Lung microvascular endothelial cell (primary cell): ENCODE measurements at places on chromosomes 4 and X. TPM values are rescaled to one million over a fixed set of nuclear protein-coding genes. Genes with fewer than 3 reads are reported as not detected.
A peak's percentile ranks its signal among the peaks of the same experiment; 100 is the strongest.

GRCh38 chrX:148572337-148572736 is 71.9 kb downstream of the AFF2 start:
- no peak for DNase-seq

DNA sequence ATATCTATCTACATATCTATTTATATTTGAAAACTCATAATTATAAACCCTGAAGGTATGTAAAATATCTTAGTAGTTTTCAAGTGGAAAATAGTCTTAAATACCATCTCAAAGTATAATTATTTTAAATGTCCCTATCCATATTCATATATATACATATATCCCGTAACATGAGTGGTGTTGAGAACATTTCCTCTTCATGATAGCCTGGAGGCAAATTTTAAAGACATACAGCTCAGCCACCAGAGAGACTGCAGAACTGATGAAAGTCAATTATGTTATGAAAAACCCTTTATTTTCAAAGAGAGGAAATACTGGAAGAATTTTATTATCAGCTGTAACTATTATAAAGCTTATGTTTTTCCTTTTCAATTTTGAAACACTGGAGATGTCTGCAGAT is 1806.7 kb upstream of the PCDH7 start:
- DNase-seq = no peak

GRCh38 chr4:2750719-2751605 is 5.2 kb downstream of the TNIP2 start:
- DNase-seq = no peak

GRCh38 chr4:6984612-6985425 is 58.4 kb upstream of the TADA2B start:
- DNase-seq = no peak

DNA sequence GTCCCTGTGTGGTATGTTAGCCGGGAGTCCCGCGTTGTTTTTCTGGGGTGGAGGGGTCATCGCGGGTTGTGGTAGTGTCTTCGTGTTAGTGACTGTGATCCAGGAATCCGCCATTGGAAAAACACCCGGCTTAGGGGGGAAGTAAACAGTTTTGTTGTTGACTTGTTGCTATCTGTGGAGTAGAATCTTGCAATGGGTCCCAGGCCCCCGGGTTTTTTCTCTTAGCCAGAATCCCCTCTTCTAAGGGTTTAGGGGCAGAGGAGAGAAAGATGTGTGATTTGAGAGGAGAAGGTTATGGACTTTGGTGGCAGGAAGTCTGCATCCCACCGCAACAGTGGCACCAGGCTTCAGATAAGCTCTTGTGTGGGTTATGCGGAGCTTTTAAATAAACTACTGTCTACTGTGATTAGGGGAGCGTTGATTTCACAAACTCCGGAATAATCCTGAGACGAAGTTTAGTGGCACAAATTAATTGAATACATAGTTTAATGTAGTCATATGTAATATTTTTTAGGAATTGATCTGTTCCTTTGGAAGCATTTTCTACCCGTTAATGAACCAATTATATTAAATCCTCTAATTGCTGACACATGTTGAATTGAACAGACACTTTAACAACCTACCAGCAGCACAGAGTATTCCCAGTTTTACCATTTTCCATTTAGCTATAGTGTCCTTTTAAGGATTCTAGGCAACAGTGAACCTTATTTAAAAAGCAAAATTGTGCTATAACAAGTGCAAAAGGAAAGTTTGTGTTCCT is 1.4 kb downstream of the DDX3X start:
- DNase-seq = peak; percentile 45

- peak; percentile 55 for DNase-seq
These were observed 94.7 kb upstream of the NAP1L5 start for GRCh38 chr4:88792268-88792781.

GRCh38 chr4:73309211-73309610 is 50.6 kb upstream of the ANKRD17 start:
- no peak for DNase-seq

DNA sequence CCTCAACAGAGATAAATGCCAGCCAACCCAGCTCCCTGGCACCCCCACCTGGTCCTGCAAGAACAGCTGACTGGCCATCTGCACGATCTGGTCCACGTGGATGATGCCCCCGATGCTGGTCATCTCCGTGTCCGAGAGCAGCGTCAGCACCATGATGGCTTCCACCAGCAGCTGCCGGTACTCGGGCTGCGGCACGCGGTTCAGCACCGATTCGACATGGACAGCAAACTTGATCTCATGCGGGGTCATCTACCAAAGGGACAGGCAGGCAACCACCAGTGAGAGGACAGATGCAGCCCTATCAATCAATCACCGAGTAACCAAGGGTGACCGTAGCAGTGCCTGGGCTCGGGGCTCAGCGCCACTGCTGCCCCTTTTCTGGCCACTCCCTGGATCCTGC is 89.8 kb downstream of the PHKA2 start:
- DNase-seq = no peak

- peak; percentile 88 for DNase-seq
These were observed 55.3 kb downstream of the SOD3 start for GRCh38 chr4:24850674-24851073.

- DNase-seq = no peak
These were observed 40.1 kb upstream of the RPA4 start for GRCh38 chrX:96843566-96843965.

GRCh38 chrX:133726211-133726630 is 259.2 kb downstream of the GPC3 start:
- DNase-seq = no peak

- no peak for DNase-seq
These were observed 13.8 kb downstream of the RAB28 start for GRCh38 chr4:13470379-13470778.

DNA sequence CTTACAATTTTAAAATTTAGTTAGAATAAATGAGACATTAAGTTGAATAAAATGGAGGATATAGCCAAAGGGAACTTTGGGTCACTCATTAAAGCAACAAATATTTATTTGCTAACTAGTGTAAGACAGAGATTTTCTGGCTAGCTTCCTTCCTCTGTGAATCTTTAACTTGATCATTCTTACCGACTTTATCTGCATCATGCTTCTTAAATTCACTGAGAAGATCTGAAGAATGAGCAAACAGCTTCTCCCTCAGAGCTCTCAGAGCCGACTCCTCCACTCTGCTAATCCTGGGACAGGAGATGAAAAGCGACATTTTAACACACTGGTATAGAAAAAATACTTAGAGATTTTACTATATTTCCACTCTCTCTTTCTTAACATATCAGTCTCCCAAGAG is 35.1 kb downstream of the PPEF2 start:
- no peak for DNase-seq

GRCh38 chrX:39678914-39679313 is 418.8 kb downstream of the BCOR start:
- DNase-seq = no peak

GRCh38 chrX:155767876-155768769 is 113.0 kb upstream of the VAMP7 start:
- no peak for DNase-seq

GRCh38 chrX:9988762-9989161 is 21.6 kb downstream of the CLDN34 start:
- peak; percentile 50 for DNase-seq

- no peak for DNase-seq
These were observed 284.0 kb upstream of the ZFP42 start for GRCh38 chr4:187711586-187711985.

- DNase-seq = no peak
These were observed 30.9 kb downstream of the RNF150 start for GRCh38 chr4:141102367-141102766.

DNA sequence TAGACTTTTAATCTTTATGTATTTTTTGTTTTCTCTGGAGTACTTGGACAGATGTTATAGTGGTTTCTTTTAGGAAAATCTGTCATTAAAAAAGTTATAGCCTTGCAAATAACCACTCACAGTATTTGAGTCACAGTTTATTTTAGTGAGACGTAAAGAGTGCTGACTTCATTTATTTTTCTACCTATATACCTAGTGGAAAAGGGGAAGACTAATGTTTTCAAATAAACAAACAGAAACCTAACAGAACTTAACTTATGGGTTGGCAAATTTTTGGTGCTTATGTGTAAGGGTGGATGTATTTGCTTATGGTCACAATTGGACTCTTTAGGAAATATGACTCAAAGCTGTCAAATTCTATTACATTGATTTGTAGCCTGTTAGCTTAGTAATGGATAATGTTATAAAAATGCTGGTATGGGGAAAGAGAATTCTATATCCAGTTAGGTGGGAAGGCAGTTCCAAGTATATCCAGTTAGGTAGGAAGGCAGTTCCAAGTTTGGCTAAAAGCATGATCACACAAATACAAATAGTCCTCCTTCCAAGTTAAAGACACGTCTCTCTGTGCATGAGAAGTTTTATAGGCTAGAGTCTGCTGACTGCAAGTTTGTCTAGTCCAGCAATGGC is 61.9 kb downstream of the SLC9A6 start:
- DNase-seq = peak; percentile 21

DNA sequence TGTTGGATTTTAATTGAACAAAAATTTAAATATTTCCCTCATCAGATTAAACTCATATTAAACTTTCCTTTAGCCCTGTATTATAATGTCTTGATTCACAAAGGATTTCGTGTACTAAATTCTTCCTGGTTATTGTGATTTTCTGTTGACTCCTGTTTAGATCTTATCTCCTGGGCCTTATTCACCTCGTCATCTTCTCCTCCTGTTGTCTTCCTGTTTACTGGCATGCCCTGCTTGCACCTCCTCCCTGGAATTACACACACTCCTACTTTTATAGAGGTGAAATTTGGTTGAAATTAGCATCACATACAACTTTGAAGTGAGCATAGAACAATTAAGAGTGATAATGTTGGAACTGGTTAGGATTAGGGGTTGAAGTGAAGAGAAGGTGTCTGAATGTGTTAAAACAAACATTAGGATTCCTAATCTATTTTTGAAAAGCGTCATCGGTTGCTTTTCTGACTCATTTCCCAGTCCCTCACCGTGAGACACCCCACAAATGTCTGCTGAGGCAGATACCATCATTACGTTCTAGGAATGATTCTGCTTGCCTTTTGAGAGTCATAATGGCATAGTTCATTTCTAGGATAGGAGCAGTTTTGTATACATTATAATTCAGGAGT is 32.5 kb downstream of the TLL1 start:
- peak; percentile 52 for DNase-seq

- no peak for DNase-seq
These were observed 56.0 kb upstream of the MID1 start for GRCh38 chrX:10676235-10676957.

- no peak for DNase-seq
These were observed 21.2 kb downstream of the SLC2A9 start for GRCh38 chr4:9999956-10000561.

DNA sequence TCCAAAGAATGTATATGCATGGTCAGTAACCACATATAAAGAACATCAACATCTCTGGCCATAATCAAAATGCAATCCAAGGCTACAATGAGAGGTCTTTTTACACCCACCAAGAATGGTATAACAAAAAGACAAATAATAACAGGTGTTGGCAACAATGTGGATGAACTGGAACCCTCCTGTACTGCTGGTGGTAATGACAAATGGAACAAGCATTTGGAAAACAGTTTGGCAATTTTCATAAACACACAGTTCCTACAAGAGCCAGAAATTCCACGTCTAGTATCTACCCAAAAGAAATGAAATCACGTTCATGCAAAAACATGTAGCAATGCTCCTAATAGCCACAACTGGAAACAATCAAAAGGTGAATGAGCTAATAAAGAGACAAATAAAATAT is 11.7 kb downstream of the UGT2B4 start:
- no peak for DNase-seq

- peak; percentile 7 for DNase-seq
These were observed 914 bp downstream of the MYOZ2 start for GRCh38 chr4:119136546-119136945.

GRCh38 chr4:7906171-7906701 is 33.4 kb downstream of the AFAP1 start:
- DNase-seq = no peak

DNA sequence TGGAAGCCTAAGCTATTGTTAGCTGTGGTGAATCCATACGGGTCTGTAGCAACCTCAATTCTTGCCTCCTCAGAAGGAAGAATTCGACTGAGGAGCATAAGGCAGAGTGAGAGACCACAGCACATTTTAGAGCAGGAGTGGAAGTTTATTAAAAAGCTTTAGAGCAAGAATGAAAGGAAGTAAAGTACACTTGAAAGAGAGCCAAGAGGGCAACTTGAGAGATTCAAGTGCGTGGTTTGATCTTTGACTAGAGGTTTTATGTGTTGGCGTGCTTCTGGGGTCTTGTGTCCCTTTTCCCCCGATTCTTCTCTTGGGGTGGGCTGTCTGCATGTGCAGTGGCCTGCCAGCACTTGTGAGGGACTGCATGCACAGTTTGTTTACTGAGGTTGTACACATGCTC is 880.6 kb upstream of the INTU start:
- no peak for DNase-seq

Gene ZNF630
- total RNA-seq = 0.87 and 0.99 TPM in 2 replicates

Gene XPNPEP2
- not detected in 2 replicates for total RNA-seq

Gene HSPA4L
- 0.99 and 2.0 TPM in 2 replicates for total RNA-seq

Gene NLGN4X
- 0.22 and 0.40 TPM in 2 replicates for total RNA-seq

Gene GATA1
- not detected in 2 replicates for total RNA-seq

Gene SPANXN3
- not detected in 2 replicates for total RNA-seq

Gene KLHL34
- not detected in 2 replicates for total RNA-seq

Gene LONRF3
- total RNA-seq = 15.7 and 44.8 TPM in 2 replicates

Gene CENPVL2
- not detected in 2 replicates for total RNA-seq

Gene PCDH10
- total RNA-seq = under 0.01 and 0.22 TPM in 2 replicates

Gene EFHC2
- not detected in 2 replicates for total RNA-seq

Gene LRRC66
- total RNA-seq = under 0.01 TPM in 1 of 2 replicates, not detected in the other
